ENCODE measurements at places on chromosomes 16 and 17.

DNA sequence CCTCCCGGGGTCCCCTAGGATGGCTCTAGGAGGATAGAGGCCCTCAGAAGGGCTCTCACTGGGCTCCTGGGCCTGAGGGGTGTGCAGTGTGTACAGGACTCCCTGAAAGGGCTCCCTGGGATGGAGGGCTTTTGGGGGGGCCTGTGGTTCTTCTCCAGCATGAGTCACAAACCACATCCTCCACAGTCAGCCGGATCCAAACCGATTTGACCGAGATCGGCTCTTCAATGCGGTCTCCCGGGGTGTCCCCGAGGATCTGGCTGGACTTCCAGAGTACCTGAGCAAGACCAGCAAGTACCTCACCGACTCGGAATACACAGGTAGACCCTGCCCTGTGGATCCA, 4.5 kb downstream of the TRPV2 start:
- DNase-seq = no peak

- no peak for DNase-seq
These were observed 28.7 kb downstream of the KNOP1 start for GRCh38 chr16:19689342-19689741.

GRCh38 chr17:63381101-63381729, 64.9 kb downstream of the CYB561 start:
- DNase-seq = no peak

DNA sequence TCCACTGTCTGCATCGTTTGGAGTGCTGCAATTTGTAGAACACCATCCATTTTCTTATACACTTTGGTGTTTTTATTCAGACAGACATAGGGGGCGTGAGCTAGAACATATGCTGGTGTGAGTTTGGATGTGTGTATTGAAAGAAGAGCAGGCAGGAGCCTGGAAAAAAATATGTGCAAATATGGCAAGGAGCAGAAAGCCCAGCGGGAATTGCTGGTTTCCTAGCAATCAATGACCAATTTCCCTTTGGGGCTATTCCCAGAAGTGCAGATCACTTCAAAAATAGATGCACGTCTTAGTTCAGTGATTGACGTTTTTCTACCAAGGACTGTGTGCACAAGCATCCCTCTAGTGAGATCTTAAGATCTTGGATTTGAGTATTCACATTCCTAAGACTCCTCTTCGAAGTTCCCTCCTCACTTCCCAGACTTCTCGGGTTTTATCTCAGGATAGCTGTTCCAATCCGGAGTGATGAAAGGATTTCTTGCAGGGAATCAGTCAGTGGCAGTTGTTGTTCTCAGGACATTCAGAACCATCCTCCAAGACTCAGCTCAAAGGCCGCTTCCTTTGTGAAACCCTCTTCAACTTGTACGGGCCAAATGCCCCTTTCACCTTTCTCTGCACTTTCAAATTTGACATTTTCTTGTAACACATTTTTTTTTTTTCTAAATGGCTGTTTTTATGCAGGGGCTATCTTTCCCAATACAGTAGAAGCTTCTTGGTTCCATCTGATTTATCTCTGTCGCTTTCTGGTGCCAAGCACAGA, 268.7 kb upstream of the ASIC2 start:
- no peak for DNase-seq

DNA sequence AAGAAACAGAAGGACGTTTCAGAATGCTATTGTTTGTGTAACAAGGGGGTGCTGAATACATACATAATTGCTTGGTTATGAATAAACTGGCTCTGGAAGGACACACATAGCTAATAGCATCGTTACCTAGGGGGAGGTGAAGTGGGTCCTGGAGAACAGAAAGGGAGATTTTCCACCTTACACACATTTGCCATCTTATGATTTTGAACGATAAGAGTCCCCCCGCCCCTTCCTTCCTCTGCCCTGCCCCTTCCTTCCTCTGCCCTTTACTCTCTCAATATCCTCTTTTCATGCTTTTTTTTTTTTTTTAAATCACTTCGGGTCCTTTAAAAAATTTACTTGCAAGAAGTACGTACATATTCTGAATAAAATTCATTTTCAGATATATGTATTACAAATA, 902 bp upstream of the DHRS7B start:
- DNase-seq = no peak

- DNase-seq = no peak
These were observed 58.8 kb downstream of the USP10 start for GRCh38 chr16:84758627-84759026.

GRCh38 chr16:21226749-21227148, 6.8 kb upstream of the ANKS4B start:
- no peak for DNase-seq

DNA sequence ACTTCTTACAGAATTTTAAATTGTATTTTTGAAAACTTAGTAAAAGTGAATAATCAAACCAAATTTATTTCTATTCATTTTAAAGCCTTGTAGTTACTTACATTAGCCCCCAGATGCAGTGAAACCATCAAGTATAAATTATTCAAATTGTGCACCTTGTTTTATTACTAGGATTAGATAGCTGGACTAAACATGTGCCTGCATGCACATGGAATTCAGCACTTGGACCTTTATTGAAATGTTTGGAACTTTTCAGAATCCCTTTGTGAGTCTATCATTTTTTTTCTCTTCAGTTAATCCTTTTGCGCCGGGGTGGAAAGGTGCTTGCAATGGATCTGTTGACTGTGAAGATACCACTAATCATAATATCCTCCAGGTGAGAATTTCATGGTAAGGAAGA, 4.7 kb downstream of the ZPBP2 start:
- no peak for DNase-seq

DNA sequence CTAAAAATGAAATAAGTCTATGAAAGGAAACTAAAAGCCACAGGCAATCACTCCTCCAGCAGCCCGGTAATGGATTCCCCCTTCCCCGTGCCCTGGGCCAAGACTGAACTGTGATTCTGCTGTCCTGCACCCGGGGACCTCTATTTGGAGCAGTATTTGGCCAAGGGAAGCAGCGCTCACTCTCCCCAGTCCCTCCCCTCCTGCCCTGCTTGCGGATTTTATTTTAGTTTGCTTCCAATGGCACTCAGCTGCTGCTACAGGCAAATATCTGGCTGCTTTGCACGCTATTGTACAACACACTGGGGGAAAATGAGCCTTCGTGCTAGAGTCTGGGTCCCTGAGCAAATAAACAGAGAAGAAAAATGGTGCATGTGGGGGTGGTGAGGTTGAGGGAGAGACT, 975.7 kb upstream of the RBFOX1 start:
- no peak for DNase-seq

DNA sequence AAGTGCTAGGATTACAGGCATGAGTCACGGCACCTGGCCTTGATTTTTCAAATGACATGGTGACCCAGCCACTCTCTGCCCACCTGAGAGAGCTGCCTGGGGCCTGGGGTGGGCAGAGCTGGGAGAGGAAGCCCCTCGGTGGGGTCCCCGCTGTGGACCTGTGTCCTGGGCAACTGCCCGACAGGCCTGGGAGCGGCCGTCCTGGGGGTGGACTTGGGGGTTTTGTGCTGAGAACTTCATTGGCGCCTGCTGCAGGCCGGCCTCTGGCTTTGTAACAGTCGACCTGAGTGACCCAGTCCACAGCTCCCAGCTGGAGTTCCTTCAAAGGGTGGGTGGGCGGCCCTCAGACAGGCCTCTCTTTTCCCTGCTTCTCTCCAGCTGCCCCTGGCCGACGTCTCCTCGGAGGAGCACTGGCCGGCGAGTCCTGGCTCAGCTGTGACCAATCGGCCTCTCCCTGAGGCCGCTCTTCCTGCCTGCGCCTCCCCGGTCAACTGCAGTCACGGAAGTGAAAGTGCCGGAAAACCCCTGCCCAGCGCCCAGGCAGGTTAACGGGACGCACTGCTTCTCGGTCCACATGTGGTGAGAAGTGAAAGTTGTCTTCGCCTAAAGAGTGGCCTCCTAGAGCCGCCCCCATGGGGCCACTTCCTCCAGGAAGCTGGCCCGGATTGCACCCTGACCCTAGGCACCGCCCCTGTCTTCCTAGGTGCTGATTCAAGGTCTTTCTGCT, 5.5 kb downstream of the CBFA2T3 start:
- no peak for DNase-seq

DNA sequence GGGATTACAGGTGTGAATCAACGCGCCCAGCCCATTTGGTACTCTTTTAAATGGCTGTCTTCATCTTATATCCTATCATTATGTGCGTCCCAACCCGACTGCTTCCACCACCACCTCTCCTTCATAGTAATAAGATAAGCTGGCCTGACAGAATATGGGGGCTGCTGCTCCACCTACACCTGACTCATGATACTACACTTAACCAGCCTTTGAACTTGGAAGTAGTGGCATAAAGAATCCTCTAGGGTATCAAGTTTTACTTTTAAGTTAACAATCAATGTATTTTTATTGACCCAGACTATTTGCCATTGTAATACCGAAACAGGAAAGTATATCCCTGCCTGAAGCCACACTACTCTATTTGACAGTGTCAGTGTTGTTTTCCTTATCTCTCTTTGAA, 18.8 kb downstream of the PDZD9 start:
- no peak for DNase-seq

GRCh38 chr17:42118545-42118944, 2.6 kb downstream of the KAT2A start:
- DNase-seq = no peak

DNA sequence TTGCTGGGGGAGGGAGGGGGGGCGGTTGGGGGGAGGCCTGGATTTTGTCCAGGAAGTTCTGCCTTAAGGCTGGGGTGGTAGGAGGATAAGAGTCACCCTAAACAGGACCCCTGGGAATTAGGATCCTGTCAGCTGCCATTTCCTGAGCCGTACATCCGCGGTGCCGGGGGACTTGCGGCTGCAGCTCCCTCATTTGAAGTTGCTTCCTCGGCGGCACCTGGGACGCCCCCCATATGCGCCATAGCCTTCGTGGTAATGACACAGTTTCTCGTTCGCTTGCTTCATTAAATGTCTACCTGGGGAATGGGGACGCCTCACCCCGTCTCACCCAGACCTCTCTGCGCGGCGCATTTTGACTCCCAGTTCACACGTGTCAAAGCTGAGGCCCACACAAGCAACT, 55.1 kb upstream of the PABPN1L start:
- no peak for DNase-seq

DNA sequence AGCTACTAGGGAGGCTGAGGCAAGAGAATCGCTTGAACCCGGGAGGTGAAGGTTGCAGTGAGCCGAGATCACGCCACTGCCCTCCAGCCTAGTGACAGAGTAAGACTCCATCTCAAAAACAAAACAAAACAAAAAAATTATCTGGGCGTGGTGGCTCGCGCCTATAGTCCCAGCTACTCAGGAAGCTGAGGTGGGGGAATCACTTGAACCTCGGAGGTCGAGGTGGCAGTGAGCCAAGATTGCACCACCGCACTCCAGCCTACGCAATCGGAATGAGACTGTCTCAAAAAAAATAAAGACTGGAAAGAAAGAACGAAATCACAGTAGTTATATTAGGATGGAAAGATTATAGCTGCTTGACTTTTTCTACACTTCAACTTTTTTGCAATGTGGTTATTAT, 18.9 kb downstream of the COG1 start:
- no peak for DNase-seq

GRCh38 chr16:8678068-8678927, 3.9 kb downstream of the ABAT start:
- DNase-seq = no peak

GRCh38 chr16:7161891-7162290, 170.8 kb upstream of the RBFOX1 start:
- DNase-seq = no peak

GRCh38 chr16:86039606-86040005, 140.6 kb downstream of the IRF8 start:
- DNase-seq = no peak

DNA sequence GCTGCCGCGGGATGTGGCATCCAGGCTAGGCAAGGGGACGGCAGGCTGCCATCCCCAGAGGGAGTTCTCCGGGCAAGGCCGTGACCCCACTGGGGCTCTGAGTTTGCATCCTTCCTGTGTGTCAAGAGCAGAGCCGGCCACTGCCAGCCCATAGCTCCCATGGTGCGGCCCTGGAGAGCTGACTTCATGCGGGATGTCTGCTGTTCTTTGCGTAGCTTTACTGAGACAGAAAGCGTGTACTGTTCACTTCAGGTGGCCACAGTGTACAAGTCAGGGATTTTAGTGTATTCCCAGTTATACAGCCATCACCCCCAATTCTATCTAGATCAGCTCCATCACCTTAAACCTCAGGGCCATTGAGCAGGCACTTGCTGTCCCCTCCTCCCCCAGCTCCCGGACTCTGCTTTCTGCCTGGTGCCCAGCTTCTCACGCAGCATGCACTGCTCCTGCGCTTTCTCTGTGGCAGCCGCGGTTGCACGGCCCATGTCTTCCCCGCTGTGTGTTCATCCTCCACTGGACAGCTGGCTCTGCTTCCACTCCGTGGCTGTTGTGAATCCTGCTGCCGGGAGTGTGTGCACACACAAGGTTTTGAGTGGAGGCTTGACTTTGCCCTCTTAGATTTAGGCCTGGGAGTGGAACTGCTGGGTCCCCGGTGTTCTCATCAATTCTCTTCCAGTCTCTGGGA, 71.2 kb downstream of the KLHDC4 start:
- no peak for DNase-seq

DNA sequence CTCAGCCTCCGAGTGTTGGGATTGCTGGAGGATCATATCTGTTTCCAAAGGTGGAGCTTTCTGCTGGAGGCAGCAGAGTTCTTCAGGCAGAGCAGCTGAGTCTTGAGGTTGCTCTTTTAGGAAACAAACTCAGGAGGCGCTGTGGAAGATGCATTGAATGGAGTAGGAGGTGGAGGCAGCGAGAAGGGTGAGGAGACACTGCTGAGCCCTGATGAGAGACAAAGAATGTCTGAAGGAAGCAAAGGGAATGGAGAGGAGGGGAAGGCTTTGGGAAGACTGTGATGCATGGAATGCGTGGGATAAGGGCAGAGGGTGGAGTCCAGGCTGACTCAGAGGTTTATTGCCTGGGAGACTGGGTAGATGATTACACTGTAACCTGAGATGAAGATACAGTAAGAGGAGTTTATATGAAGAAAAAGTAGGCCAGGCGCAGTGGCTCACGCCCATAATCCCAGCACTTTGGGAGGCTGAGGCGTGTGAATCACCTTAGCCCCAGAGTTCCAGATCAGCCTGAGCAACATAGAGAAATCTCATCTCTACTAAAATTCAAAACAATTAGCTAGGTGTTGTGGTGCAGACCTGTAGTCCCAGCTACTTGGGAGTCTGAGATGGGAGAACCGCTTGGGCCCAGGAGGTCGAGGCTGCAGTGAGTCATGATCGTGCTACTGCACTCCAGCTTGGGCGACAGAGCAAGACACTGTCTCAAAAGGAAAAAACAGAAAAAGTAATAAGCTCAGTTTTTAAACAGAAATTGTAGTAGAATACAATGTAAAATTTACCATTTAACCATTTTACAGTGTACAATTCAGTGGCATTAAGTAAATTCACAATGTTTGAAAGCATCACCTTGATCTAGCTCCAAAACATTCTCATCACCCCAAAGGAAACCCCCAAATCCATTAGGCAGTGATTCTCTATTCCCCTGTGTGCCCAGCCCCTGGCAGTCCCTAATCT, 17.8 kb upstream of the TMEM219 start:
- peak; percentile 76 for DNase-seq

DNA sequence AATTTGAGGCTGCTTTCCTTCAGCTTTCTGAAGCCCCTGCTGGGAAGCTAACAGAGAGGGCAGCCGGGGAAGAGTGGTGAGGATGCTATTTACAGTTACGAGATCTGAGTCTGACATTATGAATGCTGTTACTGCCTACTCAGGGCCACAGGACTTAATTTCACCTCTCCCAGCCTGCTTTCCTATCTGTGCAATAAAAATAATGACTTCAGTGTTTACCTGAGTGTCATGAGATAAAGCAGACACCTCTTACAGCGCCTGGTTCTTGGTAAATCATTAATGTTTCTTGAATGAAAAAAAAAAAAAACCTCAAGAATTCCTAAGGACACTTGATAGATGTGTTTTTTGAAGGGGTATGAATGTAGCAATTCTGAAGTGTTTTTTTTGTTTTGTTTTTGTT, 24.2 kb upstream of the CPHXL start:
- no peak for DNase-seq
